ENCODE measurements at places on chromosomes 7 and 10.

DNA sequence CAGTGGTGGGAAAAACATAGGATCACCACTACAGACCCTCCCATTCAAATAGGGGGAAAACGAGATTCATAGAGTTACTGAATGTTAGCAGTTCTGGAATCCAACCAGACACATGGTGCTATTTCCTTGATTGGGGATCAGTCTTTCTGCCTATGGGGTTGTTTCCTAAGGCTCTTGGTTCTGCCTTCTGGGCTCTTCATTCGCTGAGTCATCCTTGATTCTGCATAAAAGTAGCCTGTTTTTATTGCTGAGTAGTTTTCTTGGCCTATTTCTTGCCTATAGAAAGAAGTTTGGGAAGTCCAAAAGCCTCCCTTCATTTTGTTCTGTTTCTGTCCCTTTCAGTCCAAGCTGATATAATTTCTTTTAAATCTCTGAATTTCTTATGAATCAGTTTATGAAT, 99.3 kb upstream of the OIT3 start:
- no peak for DNase-seq

DNA sequence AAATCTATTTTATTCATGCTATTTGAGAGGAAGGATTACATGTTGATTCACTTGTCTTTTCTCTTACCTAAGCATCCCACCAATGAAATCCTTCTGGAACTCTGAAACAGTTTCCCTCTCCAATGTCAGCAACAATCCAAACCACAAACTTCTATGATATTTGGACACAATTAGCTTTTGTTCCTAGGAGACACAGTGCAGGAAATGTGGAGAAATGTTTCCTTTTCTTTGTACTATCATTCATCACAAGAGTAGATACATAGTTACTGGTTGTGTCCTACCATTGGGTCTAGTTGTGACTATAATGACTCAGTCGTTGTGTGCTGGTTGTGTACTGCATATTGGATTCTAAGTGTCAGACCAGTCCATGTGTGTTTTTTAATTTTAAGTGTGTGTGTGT, 156.8 kb upstream of the MAGI2 start:
- peak; percentile 8 for DNase-seq

DNA sequence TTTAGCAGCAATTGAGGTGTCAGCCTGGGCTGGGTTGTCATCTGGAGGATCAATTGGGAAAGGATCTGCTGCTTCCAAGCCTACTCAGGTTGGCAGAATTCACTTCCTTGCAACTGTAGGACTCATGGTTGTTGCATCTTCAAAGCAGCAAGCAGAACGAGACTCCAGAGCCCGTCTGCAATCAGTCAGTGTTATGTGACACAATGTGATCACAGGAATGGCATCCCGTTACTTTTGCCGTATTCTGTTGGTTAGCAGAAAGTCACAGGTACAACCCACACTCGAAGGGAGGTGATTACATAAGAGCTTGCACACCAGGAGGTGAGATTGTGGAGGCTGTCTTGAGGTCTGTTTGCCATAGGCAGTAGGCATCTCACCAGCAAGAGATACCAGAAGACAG, 15.4 kb upstream of the LYZL1 start:
- DNase-seq = no peak

DNA sequence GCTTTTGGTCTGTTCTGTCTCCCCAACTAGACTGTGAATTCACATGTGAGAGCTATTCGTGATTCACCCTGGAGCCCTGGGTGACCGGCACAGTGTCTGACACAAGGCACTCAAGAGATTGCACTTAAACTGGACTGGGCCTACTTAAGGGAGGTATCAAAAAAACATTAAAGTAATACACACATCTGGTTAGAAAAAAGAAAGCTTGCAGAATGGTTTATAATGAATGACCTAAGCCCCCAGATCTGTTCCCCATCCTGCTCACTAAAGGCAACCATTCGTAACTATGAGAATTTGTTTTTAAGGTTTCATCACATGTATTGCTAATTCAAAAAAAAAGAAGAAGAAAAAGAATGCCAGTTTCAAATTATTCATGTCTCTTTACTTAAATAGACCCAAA, 74.5 kb downstream of the DGKI start:
- no peak for DNase-seq

- no peak for DNase-seq
Measured at GRCh38 chr7:155163696-155164095, 93.6 kb downstream of the HTR5A start.

GRCh38 chr7:44104860-44105771, 971 bp downstream of the AEBP1 start:
- peak; percentile 62 for DNase-seq

- DNase-seq = peak; percentile 94
Measured at GRCh38 chr7:28037220-28038010, 143.2 kb downstream of the JAZF1 start.

- no peak for DNase-seq
Measured at GRCh38 chr10:7488418-7488829, 77.6 kb upstream of the SFMBT2 start.

- no peak for DNase-seq
Measured at GRCh38 chr10:13699216-13699615, 112.5 kb downstream of the PRPF18 start.

GRCh38 chr7:54964136-54964535, 54.7 kb upstream of the EGFR start:
- DNase-seq = no peak

GRCh38 chr10:29698773-29699490, 64.2 kb upstream of the SVIL start:
- DNase-seq = no peak

DNA sequence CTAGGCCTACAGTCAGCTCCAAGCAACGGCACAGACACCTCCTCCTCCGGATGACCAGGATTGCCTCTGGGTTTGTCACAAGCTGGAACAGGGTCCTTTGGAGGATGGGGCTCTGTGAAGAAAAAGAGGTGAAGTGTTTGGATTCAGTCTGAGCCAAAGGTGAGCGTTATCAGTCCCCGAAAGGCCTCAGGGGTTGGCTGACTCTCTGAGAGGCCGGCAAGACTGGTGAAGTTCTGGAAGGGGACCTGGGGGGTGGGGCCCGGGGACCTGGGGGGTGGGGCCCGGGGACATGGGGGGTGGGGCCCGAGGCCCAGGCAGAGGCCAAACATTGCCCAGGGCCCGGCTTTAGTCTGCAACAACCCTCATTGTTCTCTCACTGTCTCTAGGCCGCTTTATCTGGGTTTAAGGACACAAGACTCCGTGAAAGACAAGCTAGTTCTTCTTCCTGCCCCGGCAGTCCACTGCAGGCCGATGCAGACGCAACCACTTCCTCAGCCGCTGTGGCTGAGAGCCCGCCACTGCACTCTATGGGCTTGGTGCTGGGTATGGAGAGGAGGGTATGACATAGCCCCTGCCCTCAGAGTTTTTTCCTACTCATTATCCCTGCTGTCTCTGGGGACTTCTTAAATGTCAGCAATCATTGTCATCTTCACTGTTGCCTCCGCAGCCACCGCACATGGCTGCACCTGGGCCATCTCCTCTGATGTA, 27.4 kb upstream of the PSAP start:
- DNase-seq = no peak

GRCh38 chr10:45581216-45581549, 91.4 kb downstream of the ZFAND4 start:
- no peak for DNase-seq

GRCh38 chr7:19117091-19117869, at the start of gene TWIST1:
Gene TWIST1 (minus strand): TSS chr7:19117636. CDS start chr7:19117321, 315 bp downstream.
- peak; percentile 96 for DNase-seq

- DNase-seq = peak; percentile 51
Measured at GRCh38 chr10:125084191-125084613, 76.2 kb downstream of the CTBP2 start.

DNA sequence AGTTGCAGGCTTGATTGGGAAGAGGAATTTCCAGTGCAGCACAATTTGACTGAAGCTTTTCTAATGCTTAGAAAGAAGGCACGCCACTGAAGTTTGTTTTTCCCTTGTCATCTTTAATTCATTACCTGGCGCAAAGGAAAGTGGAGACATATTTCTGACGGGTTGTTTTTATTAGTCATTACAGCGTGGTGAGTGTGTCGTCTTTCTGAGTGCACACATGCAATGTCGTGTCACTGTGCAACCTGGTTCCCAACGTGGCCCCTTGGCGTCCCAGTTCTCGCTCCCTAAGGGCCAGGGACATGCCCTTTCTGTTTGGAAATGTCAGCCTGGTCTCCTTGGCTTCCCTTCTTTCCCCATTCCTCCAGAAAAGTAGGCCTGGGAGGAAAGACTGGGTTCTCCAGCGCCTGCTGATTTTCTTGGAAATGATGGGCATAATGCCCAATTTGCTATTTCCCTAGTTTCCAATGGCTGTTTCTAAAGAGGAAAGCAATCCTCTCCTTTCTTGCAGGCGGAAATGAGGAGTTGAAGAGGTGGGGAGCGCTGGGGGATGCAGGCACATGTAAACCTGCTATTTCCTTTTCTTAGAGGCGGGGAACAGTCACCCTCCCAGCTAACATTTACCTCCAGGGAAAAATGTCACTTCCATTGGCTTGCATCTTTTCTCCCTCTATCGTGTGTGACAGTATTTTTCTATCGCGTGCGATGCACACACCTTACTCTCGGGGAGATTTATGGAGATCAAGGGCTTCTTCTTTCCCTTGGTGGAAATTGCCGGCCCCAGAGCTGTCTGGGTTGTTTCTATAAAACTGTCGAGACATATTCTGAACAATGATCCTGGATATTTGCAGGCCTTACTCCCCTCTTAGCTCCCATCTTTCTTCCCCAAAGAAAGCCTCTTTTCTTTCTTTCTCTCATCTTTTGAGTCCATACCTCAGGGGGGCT, 249.8 kb downstream of the ARHGAP12 start:
- DNase-seq = no peak

GRCh38 chr7:34430456-34430855, 227.6 kb upstream of the NPSR1 start:
- DNase-seq = peak; percentile 51

- DNase-seq = no peak
Measured at GRCh38 chr10:95327367-95327766, 36.6 kb upstream of the PDLIM1 start.

DNA sequence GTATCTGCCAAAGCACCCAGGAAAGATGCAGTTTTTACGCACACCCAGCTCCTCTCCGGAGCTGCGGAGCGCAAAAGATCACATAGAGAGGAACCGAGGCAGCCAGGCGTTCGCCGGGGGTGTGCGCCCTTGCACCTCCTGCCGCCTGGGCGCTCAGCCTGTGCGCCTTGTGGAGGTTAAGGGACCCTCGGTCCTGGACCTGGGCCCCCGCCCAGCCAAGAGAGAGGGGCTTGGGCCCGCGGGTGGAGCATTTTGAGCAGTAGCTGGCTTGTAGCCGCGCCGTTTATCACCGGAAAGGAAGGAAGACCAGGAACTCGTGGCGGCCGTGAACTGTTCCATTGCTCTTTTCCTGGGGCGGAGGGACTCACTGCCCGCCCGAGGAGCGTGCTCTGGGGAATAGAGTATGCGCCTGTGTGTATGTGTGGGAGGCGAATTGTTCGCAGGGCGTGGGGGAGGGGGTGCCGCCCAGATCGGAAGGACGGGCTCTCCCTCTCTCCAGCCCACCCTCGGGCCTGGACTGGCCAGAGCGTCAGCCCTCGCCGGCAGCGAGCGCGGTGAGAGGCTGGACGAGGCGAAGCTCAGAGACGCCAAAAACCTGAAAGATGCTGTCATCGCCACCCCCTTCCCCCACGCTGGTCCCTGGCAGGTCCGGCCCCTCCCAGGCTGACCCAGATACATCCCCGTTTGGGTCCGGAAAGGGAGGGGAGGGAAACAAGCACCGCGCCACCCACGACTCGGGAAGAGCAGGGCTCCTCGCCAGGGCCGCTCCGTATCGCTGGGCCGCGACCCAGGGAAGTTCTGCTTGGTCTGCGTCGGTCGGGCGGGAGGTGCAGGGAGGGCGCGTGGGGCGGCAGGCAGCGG, 1.2 kb upstream of the WNT2 start:
- DNase-seq = peak; percentile 53

- no peak for DNase-seq
Measured at GRCh38 chr10:85407088-85407487, 959.5 kb downstream of the GRID1 start.

GRCh38 chr10:97190450-97190849, 4.7 kb upstream of the SLIT1 start:
- DNase-seq = no peak

DNA sequence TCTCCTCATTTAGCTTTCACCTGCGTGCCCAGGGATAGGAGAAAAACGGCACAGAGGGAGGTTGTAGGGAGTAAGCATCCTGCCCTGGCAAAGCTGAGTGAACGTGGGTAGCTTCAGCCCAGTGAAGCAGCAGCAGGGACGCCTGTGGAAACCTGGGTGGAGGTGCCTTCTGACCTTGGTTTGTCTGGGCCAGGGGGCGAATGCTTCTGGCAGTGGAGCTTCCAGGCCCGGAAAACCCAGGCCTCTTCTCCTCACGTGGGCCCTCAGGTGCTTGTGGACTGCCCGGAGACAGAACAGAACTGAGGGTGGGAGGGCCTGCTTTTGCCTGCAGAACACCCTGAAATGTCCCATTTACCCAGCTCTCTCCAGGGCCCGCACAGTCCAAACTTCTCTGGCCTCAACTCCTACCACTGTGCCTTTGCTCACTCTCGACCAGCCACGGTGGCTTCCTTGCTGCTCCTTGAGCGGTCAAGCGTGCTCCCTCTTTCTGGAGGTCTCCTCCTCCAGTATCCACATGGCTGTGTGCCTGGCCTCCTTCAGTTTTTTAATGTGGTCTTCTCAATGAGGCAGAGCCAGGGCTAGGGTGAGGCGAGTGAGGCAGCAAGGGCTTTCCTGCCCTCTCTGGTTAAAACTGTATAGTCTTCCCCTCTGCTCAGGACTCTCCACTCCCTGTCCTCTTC, 62.4 kb downstream of the TMEM209 start:
- no peak for DNase-seq

GRCh38 chr7:30321882-30322192, 37.4 kb downstream of the ZNRF2 start:
- DNase-seq = no peak

GRCh38 chr10:15795036-15795792, 65.1 kb downstream of the MINDY3 start:
- no peak for DNase-seq

DNA sequence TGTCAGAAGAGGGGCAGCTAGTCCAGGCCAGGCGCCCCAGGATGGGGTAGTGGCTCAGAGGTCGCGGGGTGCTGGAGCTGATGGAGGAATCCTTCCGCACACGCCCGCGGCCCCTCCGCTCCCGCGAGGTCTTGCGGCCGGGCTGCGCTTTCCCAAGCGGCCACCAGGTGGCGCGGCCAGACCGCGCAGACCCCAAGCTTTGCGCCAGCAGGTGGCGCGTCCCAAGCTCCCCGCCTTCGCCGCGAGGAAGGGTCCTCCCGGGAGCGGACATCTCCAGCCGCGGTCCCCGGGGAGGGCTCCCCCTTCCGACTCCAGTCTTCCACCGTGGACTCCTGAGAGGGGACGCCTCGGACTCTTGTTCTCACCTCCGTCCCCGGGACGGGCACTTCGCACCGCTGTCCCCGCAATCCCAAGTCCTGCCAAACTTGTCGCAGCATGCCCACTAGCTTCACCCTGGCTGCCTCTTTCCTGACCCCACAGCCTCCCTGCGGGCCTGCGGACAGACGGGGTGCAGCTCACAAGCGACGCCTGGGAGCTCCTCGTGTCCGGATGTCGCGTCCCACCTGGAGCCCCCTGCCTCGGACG, 19.4 kb downstream of the KCNK18 start:
- peak; percentile 10 for DNase-seq

GRCh38 chr10:3976718-3977117, 191.7 kb upstream of the KLF6 start:
- DNase-seq = no peak

GRCh38 chr10:73655257-73655989, 406 bp downstream of the SYNPO2L start:
- DNase-seq = no peak

GRCh38 chr7:131945313-131945911, 389.0 kb upstream of the PODXL start:
- no peak for DNase-seq

Measured in AG09309 (cell line).